Naive thymus-derived CD4-positive, alpha-beta T cell (primary cell): ENCODE measurements at places on chromosomes 7 and 10. TPM values are rescaled to one million over a fixed set of nuclear protein-coding genes. Genes with fewer than 3 reads are reported as not detected.
A peak's percentile ranks its signal among the peaks of the same experiment; 100 is the strongest.

Gene TRIM74
- 0.31 TPM for polyA plus RNA-seq

DNA sequence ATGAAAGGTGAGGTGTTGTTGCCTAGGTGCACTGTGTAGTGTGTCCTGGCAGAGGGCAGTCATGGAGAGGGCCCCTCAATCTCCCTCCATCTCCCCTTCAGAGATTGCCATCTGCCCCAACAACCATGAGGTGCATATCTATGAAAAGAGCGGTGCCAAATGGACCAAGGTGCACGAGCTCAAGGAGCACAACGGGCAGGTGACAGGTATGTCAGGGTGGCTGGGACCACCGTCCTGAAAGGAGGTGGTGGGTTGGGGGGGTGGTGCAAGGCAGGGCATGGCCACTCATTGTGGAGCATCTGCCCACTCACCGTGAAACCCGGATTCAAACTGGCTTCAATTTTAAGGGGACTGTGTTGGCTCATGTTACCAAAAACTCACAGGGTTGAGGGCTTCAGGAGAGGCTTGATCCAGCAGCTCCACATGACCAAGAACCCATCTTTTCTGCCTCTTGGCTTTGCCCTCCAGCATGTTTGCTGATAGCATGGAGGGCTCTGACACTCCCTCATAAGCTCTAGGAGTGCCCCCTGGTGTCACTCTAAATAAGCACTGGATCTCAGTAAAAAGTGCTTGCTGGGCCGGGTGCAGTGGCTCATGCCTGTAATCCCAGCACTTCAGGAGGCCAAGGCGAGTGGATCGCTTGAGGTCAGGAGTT is 12.2 kb downstream of the ARPC1B start:
- H3K4me3 ChIP-seq = no peak overlapping the region
- H3K4me1 ChIP-seq = peaks cover 4% of the 10 kb centered on the region
- H3K27me3 ChIP-seq = no peaks in the 10 kb centered on the region
- H3K27ac ChIP-seq = peak overlapping the region; percentile 22
- DNase-seq = no peak

Gene PKD1L1
- polyA plus RNA-seq = 0.08 TPM

Gene ASAH2
- polyA plus RNA-seq = 3.9 TPM

DNA sequence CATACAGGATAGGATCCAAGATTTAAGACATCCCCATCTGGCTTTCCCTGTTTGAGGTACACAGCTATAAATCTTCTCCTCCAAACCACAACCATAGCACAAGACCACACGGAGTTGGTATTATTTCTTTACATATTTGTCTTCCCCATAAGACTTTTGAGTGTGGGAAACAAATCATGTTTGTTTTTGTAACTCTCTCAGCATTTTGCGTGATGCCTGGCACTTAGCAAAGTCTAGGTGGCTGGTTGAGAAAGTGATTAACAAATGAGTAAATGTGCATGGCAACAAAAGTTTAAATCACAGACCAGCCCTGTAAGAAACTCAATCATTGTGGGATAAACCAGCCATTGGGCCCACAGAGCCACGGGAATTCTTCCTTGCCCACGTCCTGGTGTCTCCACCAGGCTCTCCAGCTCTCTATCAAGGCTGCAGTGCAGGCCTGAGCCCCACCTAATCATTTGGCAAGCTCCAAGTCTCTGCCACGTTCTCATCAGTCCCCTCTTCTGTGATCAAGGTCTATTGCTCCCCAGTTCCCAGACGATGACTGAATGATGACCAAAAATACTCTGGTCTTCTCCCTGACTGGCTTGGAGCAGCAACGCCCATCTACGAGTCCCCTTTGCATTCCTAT is 317.8 kb downstream of the TNS3 start:
- DNase-seq = no peak
- peaks cover 3% of the 10 kb centered on the region for H3K27me3 ChIP-seq
- H3K36me3 ChIP-seq = no peaks in the 10 kb centered on the region
- no peak overlapping the region for H3K4me3 ChIP-seq
- H3K4me1 ChIP-seq = no peaks in the 10 kb centered on the region
